ENCODE measurements at places on chromosomes 2 and 18.
A peak's percentile ranks its signal among the peaks of the same experiment; 100 is the strongest.

- DNase-seq: no peak
Measured at GRCh38 chr2:59277671-59278070, 1036.5 kb upstream of the FANCL start.

DNA sequence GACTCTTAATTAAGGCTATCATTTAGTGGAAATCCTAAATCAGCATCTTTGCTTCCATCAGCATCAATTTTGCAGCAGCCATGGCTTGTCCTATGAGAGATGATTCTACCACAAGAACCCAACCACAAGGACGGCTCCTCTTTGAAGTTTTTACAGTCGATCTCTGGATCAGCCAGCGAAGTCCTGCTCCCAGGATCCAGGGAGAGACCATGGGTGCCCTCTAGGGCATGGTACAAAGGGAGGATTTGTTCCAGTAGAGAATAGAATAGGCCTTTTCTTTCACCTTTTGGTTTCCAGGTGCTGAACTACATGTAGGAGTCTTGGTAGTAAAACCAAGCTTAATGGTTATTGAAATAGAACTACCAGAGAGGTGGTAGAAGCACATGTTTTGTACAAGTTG, 52.7 kb downstream of the TMEM200C start:
- DNase-seq: no peak

GRCh38 chr2:194545978-194546377, 1111.0 kb upstream of the SLC39A10 start:
- DNase-seq: peak; percentile 2

DNA sequence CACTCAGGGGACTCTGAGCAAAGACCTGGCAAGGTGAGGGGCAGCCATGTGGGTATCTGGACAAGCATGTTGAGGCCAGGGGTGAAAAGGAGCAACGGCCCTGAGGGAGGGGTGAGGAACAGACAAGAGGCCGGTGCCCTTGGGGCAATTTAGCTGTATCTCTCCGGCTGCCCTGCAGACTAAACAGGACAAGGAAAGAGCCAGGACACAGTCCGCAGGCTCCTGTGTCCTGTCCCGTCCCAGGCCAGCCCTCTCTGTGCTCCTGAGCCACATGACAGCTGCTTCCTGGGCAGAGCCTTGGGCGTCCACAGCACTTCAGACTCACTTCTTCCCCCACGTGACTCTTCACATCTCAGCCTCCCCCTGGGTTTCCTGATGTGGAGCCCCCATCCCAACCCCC, 206.1 kb downstream of the KLHL29 start:
- DNase-seq: no peak

DNA sequence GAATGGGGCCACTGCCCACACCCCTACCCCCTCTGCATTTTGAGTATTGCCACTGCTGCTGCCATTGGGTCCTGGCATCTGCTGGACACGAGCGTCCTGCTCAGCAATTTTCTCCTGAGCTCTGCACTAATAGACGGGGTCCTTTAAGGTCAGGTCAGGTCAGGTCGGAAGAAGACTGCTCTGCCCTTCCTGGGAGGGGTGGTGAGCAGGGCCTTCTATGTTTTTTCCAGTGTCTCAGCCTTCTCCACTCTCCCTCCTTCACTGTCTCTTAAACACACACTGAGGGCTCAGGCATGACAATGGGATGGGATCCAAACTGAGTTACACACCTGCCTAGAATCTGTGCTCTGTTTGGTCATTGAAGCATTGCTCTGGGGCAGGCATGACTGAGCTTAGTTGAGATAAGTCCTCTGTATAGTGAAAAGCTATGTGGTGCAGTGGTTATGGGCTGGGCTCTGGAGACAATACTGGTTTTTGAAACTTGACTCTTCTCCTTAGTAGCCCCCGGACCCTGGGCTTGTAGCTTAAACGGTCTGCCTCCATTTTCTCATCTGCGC, 10.6 kb downstream of the MYO1B start:
- no peak for DNase-seq

- no peak for DNase-seq
Measured at GRCh38 chr2:54967269-54967668, 83.0 kb downstream of the RTN4 start.

- no peak for DNase-seq
Measured at GRCh38 chr2:10340593-10340975, 37.9 kb downstream of the HPCAL1 start.

- DNase-seq: no peak
Measured at GRCh38 chr18:62529597-62529996, 6.8 kb downstream of the ZCCHC2 start.

DNA sequence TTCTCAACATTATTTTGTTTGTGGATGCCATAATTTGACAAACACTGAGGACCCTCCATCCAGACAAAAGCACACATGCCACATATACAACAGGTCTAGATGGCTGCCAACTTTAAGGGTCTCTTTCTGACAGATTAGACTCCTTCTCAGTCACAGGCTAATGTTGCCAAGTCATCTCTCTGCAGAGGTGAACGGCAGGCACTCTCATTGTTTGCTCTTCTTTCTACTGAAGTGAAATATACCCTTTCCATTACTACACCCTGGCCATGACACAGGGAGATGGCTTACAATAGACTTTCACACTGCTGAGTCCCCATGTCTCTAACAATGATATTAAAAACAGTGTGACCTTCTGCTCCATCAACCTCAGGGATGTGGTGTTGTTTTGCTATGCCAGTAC, 47.5 kb upstream of the ZNF397 start:
- no peak for DNase-seq

DNA sequence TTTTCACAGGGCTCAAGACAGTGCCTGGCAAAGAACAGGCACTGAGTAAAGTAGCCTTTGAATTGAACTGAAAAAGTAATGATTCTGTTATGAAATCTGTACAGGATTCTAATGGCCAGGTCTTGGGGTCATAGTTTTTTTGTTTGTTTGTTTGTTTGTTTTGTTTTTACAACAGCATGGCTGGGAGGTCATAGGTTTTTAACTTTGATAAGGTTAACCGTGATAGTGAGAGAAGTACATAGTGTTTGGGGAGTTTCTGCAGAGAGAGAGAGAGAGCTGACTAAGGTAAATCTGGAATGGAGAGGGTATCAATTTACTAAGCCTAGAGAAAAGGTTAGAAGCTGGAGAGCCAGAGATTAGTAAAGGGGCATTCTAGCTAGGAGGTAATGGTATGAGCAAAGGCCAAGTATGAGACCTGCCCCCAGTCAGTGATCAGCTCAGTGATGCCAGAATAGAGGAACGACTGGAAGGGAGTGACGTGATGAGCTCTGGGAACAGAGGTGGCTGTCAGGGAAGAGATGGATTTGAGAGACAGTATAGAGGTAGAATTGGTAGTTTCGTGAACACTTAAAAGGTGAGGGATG, 25.9 kb downstream of the XRCC5 start:
- DNase-seq: no peak

GRCh38 chr18:45467293-45467692, 148.0 kb upstream of the SLC14A2 start:
- no peak for DNase-seq

GRCh38 chr2:185644828-185645227, 93.8 kb upstream of the FSIP2 start:
- DNase-seq: no peak

DNA sequence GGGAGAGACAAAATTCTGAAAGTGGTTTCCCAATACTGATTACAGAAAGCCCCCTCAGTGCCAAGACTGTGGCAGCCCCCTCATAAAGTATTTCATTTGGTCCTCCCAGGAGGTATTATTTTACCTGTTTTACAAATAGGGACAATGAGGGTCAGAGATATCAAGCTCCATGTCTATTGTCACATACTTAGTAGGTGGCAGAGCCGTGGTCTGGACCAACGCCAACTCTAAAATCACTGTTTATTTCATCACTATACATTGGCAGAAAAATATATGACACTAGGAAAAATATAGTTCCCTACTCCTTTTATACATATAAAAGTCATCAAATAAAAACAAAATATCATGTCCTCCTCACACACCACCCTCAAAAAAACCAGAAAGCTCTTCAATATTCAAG, 68.6 kb downstream of the DHRS9 start:
- no peak for DNase-seq

DNA sequence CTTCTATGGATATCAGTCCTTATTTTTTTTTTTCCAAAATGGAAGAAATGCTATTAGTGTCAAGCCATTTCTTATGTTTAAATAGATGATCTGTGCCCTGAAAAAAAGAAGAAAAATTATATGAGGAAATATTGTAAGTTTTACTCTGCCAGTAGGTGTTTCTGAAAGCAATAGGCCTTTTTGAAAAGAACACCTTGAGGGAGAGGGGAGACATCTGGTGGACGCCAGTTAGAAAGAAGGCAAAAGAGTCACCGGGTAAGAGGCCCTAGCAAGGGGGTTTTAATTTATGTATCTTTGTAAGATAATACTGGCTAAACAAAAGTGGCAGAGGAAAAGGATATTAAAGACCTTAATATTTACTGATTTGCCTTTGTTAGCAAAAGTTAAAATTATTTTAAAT, 56.1 kb downstream of the DYNAP start:
- DNase-seq: no peak

GRCh38 chr18:50199921-50200320, 5.0 kb upstream of the MYO5B start:
- DNase-seq: no peak

DNA sequence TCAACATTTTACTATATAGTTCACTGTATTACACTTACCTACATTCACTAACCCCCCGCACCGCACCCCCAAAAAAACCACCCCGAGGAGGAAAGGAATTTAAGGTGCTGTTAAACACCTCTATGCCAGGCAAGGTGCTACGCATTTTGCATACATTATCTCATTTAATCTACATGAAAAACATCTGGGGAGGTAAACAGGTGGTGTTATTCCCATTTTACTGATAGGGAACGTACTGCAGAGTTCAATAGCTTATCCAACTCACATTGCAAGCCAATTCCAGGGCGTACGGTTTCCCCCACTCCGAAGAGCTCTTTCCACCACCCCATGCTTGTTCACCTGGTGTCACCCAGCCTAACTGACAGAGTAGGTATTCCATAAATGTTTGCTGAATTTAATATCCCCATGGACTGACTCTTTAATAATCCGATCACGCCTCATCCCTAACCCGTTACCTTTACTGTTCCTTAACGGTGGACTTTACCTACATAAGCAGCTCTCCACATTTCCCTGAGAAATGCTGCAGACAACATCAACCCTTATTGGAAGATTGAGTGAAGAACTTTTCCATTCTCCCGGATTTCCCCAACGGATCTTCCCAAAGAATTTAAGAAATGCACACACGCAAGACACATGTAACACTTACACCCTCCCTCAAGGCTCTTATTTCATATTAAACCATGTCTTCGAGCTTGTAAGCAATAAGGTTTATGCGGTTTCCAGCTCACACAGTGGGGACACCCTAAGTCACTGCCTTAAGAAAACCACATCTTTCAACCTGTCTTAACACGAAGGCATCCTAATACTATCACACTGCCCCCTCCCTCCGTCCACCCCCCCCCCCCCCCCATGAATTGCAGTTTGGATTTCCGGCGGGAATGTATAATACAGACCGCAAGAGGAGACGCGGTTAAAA, 1.2 kb downstream of the RAPH1 start:
- DNase-seq: peak; percentile 40

DNA sequence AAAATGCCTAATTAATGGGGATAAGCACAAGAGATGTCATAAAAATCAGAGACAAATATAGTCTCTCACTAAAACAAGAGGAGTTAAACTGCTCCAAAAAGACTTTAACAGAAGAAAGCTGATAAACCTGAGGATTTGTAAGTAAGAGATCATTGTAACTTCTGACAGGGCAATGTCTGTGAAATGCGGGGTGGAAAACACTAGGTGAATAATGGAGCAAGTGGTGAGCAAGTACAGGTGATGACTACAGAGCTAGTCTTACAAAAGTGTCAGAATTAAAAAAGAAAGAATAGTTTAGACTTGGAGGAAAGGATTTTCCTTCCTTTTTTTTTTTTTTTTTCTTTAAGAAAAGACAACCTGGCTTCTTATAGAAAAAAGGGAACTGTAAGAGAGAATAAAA, 22.7 kb downstream of the ATAD2B start:
- no peak for DNase-seq

- DNase-seq: peak; percentile 59
Measured at GRCh38 chr2:170715062-170715931, at the start of gene SP5. SP5 (plus strand) TSS chr2:170715337; CDS start chr2:170715513, 176 bp downstream.

DNA sequence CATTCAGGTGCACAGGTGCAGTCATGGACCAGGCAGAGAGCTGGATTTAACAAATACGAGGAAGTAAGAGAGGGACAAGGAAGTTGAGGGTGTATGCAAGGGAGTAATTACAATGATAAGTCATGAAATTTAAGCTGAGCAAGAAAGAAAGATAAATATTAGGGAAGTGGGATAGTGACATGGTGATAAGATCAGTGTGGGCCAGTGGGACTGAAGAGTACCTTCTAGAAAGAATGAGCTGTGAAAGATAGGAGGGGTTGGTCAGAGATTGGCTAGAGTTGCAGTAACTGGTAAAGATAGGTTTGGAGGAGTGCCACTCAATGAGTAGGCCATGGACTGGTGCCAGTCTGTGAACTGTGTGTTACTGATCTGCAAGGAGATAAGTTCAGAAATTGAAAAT, 200.8 kb upstream of the SIX3 start:
- DNase-seq: no peak

- DNase-seq: no peak
Measured at GRCh38 chr18:71899707-71900472, 644.3 kb downstream of the CBLN2 start.

DNA sequence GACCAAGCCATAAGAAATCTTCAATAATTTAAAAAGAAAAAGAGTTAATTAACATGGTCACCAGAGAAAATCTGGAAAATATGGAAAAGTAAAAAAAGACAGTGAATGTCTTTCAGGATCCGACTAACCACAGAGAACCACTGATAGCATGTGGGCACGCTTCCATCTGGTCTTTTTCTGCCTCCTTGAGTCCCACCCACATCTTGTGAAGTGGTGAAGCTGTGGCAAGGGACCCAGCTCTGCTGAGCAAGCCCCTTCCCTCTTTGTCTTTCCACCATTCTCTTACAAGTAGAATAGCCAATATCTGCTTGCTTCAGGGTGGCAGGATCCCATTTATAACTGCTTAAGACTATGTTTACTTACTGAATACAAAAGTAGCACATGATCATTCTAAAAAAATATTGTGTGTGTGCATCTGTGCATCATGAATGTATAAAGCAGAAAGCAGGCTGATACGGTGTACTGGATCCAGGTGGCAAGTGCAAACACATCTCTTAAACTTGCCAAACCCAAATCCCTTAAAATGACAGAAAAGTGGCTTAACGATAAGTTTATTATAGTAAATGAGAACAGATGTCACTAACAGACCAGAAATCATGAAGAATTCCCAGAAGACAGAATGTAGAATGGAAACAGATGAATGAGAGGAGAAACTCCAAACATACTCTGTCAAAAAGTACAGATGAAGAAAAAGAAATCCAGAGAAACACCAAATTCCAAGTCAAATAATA, 52.3 kb downstream of the FOXI3 start:
- DNase-seq: no peak

DNA sequence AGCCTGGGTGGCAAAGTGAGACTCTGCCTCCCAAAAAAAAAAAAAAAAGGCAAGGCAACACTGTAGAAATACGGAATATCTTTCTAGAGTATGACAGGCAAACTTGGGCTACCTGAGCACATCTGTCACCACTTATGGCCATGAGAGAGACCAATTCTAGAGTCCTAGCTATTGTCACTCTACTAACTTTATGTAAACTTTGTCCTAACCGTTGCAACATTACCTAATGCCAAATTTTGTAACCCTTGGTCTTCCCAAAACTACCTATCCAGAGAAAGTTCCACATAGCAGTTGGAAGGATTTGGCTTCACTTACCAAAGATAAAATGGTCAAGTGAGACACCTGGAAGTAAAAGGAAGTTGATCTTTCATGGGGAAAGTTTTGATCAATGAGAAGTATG, 26.6 kb upstream of the SCN7A start:
- no peak for DNase-seq
